ENCODE measurements at places on chromosomes 3 and 15.

DNA sequence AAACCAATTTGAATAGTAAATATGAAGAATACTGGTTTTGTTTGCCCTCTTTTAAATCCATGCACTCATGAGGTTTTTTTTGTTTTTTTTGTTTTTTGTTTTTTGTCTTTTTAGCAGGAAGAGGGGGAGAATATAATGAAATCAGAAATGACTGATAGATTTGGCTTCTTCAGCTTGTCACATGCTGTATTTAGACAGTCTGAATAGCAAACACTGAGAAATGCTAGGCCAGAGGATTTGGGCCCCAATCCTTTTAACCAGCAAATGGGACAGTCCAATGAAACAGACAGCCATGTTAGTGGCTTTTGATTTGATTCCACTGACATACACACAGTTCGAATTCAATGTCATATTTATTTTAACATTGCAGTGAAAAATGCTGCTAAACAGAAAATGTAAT is 14.2 kb upstream of the CEP152 start:
- no peak for DNase-seq

- DNase-seq: no peak
These were observed 167.1 kb downstream of the MECOM start for GRCh38 chr3:169496402-169496801.

- no peak for DNase-seq
These were observed 33.0 kb downstream of the RBPMS2 start for GRCh38 chr15:64742385-64742784.

DNA sequence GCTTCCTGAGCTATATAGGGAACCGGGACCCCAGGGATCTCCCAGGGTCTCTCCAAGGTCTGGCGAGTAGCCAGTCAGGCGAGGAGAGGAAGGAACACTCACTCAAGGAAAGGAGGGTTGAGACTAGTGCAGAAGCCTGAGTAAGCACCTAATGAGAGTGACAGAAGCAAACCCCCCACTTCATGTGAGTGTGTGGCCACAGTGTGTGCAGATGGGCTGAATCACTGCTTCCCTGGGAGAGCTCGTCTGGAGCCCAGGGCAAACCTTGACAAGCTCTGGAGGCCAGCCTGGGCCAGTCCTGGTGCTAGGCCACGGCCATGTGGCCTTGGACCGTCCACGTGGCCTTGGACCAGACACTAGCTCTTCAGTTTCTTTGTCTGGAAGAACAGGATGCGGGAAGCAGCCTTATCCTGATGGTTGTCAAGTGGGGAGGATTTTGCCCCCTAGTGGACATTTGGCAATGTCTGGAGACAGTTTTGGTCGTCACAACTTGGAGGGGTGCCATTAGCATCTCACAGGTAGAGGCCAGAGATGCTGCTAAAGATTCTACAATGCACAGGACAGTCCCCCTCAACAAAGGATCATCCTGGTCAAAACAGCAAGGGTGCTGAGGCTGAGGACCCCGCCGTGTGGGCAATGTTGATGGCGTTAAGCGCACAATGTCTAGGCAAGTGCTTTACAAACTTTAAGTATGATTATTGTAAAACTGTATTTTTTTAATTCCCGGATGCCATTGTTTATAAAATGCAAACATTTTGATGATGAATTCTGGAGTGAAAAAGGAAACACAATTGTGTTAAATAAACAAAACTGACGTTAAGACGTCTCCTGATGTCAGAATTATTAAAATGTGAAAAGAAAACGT is 34.8 kb upstream of the CTSH start:
- DNase-seq: peak; percentile 71

- DNase-seq: no peak
These were observed 249.1 kb downstream of the UACA start for GRCh38 chr15:70514251-70514650.

DNA sequence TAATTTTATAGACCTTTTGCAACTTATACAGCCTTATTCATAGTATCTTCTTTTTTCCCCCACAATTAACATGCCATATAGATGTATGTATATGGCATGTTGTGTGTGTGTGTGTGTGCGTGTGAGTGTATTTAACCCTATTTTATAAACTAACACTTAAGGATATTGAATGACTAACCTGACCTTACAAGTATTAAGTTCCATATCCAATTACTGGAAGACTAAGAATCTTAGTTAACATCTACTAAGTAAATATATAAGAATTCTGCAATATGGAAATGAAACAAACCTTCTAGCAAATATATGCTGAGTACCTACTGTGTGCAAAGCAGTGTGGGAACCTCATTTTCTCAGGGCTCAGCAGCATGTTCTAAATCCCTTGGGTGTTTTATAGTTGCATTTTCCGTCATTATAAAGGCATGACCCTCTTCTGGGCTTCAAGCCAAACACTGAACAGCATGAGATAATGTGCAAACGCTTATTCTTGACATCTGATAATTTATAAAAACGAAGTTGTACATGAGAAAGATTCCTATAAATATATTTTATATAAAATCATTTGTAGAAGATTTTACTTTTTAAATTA is 105.5 kb downstream of the NLGN1 start:
- no peak for DNase-seq

DNA sequence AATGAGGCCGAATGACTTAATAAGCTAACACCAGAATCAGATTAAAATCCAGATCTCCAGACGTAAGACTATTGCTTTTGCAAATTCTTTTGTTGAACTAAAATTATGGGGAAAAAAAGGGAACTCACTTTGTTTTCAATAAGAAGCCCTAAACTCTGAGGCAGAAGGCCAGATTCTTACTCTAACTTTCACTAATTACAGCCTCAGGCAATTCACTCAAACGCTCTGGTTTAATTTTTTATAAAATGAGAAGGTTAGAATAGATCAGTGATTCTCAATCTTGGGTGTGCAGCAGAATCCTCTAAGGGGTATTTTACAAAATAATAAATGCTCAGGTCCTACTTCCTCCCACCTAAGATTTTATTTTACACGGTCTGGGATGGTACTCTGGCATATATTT is 38.1 kb downstream of the C3orf70 start:
- DNase-seq: no peak

DNA sequence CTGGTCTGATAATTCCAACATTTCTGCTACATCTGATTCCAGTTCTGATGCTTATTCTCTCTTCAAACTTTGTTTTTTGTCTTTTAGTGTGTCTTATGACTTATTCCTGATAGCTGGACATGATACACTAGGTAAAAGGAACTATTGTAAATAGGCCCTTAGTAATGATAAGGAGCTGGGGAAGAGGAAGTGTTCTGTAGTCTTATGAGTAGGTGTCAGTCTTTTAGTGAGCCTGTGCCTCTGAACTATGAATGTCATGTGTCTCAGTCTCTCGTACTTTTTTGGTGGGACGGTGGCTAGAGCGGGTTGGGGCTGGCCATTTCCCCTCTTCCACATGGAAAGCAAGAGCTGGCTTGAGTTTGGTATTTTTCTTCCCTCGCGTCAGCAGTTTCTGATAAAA is 41.2 kb downstream of the PCCB start:
- no peak for DNase-seq

- DNase-seq: no peak
These were observed 187.2 kb downstream of the CLSTN2 start for GRCh38 chr3:140122183-140122582.

DNA sequence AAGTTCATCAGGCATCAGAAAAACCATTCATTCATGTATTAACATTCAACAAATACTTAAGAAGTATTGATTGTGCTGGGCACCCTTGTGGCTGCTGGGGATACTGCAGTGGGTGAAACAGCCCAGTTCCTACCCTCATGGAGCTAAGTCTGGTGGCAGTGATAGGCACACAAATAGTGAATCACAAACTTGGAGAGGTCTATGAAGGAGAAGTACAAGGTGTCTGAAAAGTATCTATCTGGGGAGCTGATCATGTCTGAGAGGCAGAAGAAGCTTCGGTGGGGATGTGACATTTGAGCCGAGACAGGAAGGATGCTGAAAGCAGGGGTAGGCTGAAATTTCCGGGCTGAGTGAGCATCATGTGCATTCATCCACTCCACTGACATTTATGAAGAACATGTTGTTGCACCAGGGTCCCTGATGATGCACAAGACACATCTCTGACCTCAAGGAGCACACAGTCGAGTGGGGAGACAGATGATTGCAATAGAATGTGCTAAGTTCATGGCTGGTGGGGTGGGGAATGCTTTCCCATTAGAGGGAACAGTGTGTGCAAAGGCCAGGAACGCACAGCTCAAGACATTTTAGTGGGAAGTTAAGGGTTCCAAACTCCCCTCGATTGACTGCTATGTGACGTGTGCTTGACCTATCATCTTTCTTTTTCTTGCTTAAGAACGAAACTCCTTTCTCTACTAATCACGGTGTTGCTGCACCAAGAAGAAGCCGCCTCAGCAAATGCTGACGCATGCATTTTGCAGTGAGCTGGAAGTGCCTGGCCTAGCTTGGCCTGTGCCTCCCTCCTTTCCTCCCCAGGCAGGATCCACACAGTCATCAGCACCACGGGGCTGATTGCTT is 309.1 kb upstream of the ICE2 start:
- peak; percentile 40 for DNase-seq

DNA sequence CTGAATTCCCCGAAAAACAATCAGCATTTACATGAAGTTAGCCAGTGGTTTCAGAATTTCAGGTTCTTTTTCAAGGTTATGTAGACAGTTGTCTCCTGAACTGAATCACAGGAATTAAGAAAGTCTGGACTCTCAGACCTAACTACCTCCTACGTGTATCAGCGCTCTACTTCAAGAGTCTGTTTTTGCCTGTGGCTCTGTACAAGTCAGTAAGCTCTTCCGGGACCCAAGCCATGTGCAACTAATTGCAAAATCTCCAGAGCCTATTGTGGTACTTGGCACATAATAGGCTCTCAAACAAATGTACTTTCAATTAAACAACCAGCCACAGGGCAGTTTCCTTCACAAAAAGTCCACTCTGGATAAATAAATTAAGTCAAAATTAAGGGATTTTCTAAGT is 414.2 kb downstream of the PDCD6IP start:
- DNase-seq: no peak

DNA sequence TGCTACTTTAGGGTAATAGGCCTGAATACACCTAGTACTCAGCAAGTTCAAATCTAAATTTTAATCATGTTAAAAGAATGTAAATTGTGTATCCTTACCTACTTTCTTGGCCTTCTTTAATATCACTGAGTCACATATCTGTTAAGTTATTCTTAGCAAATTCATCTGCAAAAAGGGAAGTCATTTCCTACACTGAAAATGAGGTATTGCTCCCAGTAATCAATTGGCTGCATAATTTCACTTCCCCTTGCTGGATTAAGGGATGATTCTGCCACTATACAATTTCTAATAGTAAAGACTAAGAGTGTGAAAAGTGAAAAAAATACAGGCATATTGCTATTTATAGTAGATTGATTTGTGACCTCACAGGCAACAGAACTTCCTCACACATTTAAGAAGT is 47.8 kb downstream of the CCDC54 start:
- no peak for DNase-seq

GRCh38 chr3:132709761-132710160 is 12.4 kb downstream of the NPHP3 start:
- no peak for DNase-seq

DNA sequence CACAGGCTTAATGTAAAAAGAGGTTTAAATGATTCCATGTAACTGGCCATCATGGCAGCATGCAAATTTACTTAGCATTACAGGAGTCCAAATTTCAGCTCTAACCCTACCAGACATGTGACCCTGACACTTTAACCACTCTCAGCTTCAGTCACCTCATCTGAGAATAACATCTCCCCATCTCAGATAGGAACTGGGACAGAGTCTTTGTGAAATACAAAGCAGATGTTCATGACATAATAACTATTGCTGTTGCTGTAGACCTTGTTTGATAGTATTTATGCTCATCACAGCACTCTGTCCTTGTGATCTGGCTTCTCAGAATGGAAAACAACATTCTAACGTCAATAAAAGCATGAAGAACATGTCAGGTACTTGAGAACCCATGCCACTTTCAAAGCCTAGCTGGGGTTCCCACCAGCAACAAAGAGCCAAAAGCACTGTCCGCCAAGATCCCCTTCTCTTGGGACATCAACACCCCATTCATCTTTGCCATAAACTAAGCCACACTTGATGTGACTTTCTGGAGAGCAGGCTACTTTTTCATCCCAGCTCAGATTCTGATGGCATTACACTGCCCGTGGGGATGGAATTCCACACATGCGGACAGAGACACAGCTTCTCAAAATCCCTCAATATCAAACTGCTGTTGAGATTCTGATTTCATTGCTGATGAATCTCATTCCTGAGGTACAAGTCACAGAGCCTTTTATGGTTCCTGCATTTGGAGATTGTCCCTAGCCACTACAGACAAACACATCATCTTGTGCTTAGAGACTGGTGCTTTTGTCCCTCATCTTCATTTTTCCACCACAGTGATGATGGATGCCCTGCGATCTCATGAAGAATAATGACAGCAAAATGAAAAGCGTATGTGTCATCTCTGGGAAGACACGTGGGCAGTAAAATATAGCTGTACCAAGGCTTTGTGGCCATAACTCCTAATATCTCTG is 202.7 kb downstream of the TNIK start:
- DNase-seq: no peak

GRCh38 chr3:112561484-112561733 is 353 bp downstream of the ATG3 start:
- no peak for DNase-seq

- DNase-seq: peak; percentile 5
These were observed 223.4 kb downstream of the SNRPN start for GRCh38 chr15:25177955-25178801.

DNA sequence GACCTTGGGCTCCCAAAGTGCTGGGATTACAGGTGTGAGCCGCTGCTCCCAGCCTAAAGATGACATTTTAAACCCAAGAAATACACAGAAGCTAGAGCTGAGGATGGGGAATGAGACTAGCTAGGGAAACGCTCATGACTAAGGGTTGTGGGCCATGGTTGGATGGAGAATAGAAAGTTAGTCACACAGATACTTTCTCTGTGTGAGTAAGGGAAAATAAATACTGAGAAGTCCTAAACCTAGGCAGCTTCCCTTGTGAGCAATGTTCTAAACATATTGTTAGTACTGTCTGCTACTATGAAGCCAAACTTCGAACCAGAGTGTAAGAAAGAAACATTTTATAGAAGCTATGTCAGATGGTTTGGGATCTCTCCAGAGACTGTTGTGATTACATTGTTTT is 304.8 kb upstream of the STAC start:
- no peak for DNase-seq

DNA sequence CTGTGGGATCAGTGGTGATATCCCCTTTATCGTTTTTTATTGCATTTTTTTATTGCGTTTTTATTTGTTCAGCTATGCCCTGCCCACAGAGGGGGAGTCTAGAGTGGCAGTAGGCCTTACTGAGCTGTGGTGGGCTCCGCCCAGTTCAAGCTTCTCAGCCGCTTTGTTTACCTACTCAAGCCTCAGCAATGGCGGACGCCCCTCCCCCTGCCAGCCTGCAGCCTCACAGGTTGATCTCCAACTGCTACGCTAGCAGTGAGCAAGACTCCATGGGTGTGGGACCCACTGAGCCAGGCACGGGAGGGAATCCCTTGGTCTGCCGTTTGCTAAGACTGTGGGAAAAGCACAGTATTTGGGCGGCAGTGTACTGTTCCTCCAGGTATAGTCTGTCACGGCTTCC is 500.6 kb upstream of the MCTP2 start:
- DNase-seq: peak; percentile 35

- DNase-seq: no peak
These were observed 33.0 kb upstream of the ABHD17C start for GRCh38 chr15:80662129-80662528.
